ENCODE measurements at places on chromosomes 5 and 9. TPM values are rescaled to one million over a fixed set of nuclear protein-coding genes. Genes with fewer than 3 reads are reported as not detected.
A peak's percentile ranks its signal among the peaks of the same experiment; 100 is the strongest.

DNA sequence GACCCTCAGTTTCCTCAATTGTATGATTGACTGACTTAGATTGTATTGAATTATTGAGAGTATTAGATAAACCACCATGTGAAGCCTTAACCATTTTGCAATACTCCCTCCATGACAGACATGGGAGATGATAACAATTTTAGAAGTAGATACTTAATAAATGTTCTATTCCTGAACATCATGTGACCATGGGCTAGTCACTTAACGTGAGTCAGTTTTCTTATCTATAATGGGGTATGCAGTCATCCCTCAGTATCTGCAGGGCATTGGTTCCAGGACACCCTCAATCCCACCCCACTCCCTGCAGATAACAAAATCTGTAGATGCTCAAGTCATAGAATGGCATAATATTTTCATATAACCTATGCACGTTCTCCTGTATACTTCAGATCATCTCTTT lies 31.0 kb downstream of the SNX18 start:
- no peak for DNase-seq

- no peak for DNase-seq
Measured at GRCh38 chr5:1341863-1342262, 3.0 kb downstream of the CLPTM1L start.

The IL13 gene
- total RNA-seq, result not detected

- no peak for DNase-seq
Measured at GRCh38 chr5:172385707-172386106, 68.6 kb downstream of the SH3PXD2B start.

GRCh38 chr5:12777342-12777741 lies 873.1 kb upstream of the CTNND2 start:
- DNase-seq, result no peak

DNA sequence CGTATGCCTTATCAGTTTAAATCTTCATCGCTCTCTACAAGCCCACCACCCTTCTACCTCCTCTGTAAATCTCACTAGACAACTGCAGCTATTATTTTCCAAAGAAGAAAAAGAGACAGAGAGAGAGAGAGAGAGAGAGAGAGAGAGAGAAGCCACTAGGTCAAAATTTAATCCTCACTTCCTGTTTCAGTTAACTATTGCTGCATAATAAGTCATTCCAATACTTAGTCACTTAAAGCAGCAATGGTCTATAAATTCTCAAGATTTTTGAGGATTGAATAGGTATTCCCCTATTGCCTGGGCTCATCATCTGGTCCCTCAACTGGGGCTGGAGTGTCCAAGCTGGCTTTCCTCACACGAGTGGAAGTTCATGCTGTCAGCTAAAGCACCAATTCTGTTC lies 68.8 kb downstream of the ITGA1 start:
- no peak for DNase-seq

The IQGAP2 gene
- 43.4 TPM for total RNA-seq

The CFAP157 gene
- 0.85 TPM for total RNA-seq

DNA sequence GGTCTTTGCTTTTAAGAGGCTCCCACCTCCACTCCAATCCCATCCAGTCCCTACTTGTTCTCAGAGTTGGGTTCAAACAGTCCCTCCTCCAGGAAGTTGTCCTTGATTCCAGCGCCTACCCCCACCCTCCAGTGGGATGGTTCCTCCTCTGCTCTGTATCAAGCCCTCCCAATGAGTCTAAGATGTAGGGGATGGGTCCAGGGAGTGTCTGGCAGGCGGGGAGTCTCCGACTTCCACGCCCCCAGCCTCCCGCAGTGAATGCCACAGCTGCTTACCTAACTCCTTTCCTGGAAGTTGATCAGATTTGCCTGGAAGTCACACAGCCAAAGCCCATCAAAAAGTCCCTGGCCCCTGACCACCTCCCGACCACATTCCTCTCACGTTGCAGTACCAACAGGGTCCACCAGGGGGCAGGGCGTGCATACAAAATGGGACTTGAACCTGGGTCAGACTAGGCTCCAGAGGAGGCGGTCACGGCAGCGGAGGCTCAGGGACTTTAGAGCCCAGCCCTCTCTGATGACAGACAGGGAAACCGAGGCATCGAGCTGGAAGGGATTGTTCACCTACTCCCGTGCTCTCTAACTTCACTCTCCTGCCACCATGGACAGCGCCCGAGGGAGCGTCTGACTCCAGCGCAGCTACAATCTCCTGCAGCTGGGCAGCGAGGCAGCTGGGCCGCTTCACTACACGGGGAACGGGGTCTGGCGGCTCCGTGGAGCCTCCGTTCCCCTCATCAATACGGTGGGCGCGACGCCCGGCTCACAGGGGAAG lies 25.0 kb upstream of the TDRD7 start:
- peak; percentile 80 for DNase-seq

GRCh38 chr9:130034570-130034969 lies 8.4 kb downstream of the FNBP1 start:
- DNase-seq, result no peak

DNA sequence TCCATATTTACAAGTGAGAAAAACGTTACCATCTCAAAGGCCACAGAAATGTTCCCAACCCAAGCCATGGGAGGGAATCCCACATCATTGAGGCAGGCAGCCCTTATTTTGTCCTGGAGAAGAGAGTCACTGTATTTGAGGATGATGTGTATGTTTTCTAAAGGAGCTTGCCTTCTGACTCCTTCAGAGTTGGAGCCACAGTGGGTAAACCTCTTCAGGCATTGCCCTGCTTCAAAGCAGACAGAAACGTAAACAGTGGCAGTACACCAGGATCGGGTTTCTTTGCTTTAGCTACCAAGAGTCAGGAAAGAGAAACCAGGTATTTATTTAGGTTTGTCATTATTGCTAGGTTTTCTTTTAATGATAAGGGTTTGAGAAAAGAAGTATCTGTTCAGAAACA lies 45.7 kb downstream of the MUSK start:
- no peak for DNase-seq

DNA sequence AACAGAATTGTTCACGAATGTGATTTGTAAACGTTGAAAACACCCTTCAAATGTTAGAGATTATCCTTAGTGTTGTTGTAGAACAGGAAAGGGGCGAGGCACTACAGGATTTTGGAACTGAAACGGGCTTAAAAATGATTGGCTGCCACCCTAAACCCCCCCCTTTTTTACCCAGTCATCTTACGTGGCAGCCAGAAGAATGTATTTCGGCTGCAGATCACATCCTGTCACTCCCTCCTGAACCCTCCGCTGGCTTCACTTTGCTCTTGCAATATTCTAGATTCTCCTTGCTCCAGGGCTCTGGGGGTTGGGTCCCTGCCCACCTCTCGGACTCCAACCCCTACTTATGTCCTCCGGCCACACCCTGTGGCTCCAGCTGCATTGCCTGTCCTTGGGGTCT lies 13.9 kb upstream of the UNC5A start:
- DNase-seq, result no peak

The CWC27 gene
- total RNA-seq, result 29.3 TPM

The PCDHAC1 gene
- 7.5 TPM for total RNA-seq

GRCh38 chr9:116156621-116157314 lies 3.2 kb downstream of the PAPPA start:
- DNase-seq, result peak; percentile 22

- DNase-seq, result no peak
Measured at GRCh38 chr9:115261656-115262081, 143.7 kb upstream of the TNC start.

The BHMT2 gene
- not detected for total RNA-seq

The BARHL1 gene
- 2.4 TPM for total RNA-seq

GRCh38 chr9:92634712-92635605 lies 35.0 kb downstream of the IPPK start:
- DNase-seq, result peak; percentile 89

DNA sequence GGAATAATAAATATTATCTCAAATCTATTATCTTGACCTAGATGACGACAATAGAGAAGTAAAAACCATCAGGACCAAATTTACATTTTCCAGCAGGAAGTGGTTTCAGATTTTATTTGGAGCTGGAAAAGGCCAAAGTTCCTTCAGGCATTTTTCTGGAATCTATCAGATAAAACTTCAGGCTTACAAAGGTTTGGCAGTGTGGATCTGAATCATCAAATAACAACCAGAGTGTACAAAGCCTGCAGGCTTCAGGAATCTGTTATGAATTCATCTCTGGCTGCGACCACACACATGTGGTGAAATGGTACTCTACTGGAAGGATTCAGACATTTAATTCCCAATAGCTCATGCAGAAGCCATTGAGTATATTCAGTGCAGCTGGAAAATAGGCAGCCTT lies 726.4 kb upstream of the GRAMD2B start:
- no peak for DNase-seq

DNA sequence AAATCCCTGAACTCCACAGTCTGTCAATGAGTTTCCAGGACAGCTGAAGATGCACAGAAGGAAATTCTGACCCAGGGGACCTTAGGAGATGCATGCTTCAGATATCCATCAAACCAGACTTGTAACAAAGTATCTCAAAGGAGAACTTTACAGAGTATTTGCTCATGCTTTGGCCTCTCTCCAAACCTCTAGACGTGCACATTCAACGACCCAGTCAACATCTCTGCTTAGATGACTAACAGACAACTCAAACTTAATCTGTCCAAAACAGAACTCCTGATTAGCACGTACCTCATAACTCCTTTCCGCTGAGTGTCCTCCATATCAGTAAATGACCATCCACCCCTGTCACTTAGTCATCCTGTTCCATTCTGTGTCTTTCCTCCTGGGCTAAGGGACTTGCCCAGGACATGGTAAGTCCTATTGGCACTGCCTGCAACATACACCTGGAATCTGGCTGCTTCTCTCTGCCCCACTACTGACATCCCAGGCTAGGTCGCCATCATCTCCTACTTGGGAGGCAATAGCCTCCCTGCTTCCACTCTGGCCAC lies 107.4 kb downstream of the LMNB1 start:
- no peak for DNase-seq

GRCh38 chr5:141051521-141051866 lies 320 bp downstream of the PCDHB1 start:
- peak; percentile 20 for DNase-seq

The C5orf58 gene
- 0.28 TPM for total RNA-seq

The CDH12 gene
- total RNA-seq, result 0.26 TPM

- no peak for DNase-seq
Measured at GRCh38 chr5:85814596-85814995, 803.1 kb upstream of the COX7C start.

Measured in endothelial cell (in vitro differentiated cells).